ENCODE measurements at places on chromosomes 6 and 20. TPM values are rescaled to one million over a fixed set of nuclear protein-coding genes. Genes with fewer than 3 reads are reported as not detected.

Gene OR2H2
- not detected for total RNA-seq

Gene GSS
- total RNA-seq: 51.3 TPM

Gene MYBL2
- total RNA-seq: 92.0 TPM

Gene ADRM1
- 177 TPM for total RNA-seq

Gene SYNDIG1
- total RNA-seq: 2.7 TPM

All from A549 treated with RU486 at 1 μM for 4 hours (cell line).